T-helper 2 cell treated with Interferon-gamma antibody and Interleukin-4, amounts not matched to agents 100 ng/mL and 5 ng/mL, for 36 hours (primary cell): ENCODE measurements at places on chromosomes 1 and 21. TPM values are rescaled to one million over a fixed set of nuclear protein-coding genes. Genes with fewer than 3 reads are reported as not detected.

Gene LCA5L
- not detected in 2 replicates for total RNA-seq

Gene REN
- not detected in 2 replicates for total RNA-seq

Gene HEATR1
- 49.2 and 51.7 TPM in 2 replicates for total RNA-seq

Gene PADI2
- total RNA-seq = 0.11 and 0.14 TPM in 2 replicates

Gene PGD
- total RNA-seq = 89.3 and 92.7 TPM in 2 replicates

Gene HMCN1
- 0.25 TPM in 1 of 2 replicates, not detected in the other for total RNA-seq

Gene CYP4A22
- not detected in 2 replicates for total RNA-seq

Gene HAX1
- total RNA-seq = 112 and 115 TPM in 2 replicates

Gene PRAMEF2
- not detected in 2 replicates for total RNA-seq

Gene RXRG
- total RNA-seq = not detected in 2 replicates

Gene NTMT2
- total RNA-seq = not detected in 2 replicates

Gene PCP4L1
- not detected in 2 replicates for total RNA-seq

Gene SLC44A3
- total RNA-seq = 0.30 TPM in 1 of 2 replicates, not detected in the other

Gene DNASE2B
- not detected in 2 replicates for total RNA-seq

Gene SPOCD1
- total RNA-seq = not detected in 2 replicates

Gene BACE2
- 5.5 and 6.1 TPM in 2 replicates for total RNA-seq

Gene CFHR2
- not detected in 2 replicates for total RNA-seq

Gene TMEM167B
- total RNA-seq = 23.7 and 28.4 TPM in 2 replicates

Gene TMEM200B
- not detected in 2 replicates for total RNA-seq

Gene EYA3
- total RNA-seq = 28.1 and 32.0 TPM in 2 replicates

Gene NTNG1
- not detected in 2 replicates for total RNA-seq

Gene S100A12
- not detected in 2 replicates for total RNA-seq

Gene RRP1
- total RNA-seq = 34.9 and 35.8 TPM in 2 replicates

Gene ZBED6
- 20.5 and 20.7 TPM in 2 replicates for total RNA-seq

Gene SLC44A5
- total RNA-seq = not detected in 2 replicates

Gene TEX50
- not detected in 2 replicates for total RNA-seq
